Right lung (tissue), 10 donors: ENCODE measurements at places on chromosomes 5 and 9. TPM values are rescaled to one million over a fixed set of nuclear protein-coding genes. Genes with fewer than 3 reads are reported as not detected.

The WNT8A gene
- polyA plus RNA-seq = not detected

The CCL27 gene
- 0.57 TPM for polyA plus RNA-seq

The CLTB gene
- polyA plus RNA-seq = 45.7 TPM

The PRR7 gene
- 0.63 TPM for polyA plus RNA-seq

The NUTM2G gene
- polyA plus RNA-seq = 0.63 TPM

The MRPS30 gene
- 61.1 TPM for polyA plus RNA-seq

The BRD3 gene
- 31.8 TPM for polyA plus RNA-seq

The RNF145 gene
- 171 TPM for polyA plus RNA-seq

The SLC45A2 gene
- polyA plus RNA-seq = 0.28 TPM

The CKMT2 gene
- polyA plus RNA-seq = 7.2 TPM

The SLC4A9 gene
- polyA plus RNA-seq = 0.25 TPM

The TAF1L gene
- polyA plus RNA-seq = 0.09 TPM

The TAF11L2 gene
- polyA plus RNA-seq = not detected

- no peak for DNase-seq
Observed at GRCh38 chr5:95068289-95068910, 216.5 kb downstream of the MCTP1 start.

- no peak for DNase-seq
Observed at GRCh38 chr9:77876590-77876989, 155.0 kb downstream of the GNAQ start.

DNA sequence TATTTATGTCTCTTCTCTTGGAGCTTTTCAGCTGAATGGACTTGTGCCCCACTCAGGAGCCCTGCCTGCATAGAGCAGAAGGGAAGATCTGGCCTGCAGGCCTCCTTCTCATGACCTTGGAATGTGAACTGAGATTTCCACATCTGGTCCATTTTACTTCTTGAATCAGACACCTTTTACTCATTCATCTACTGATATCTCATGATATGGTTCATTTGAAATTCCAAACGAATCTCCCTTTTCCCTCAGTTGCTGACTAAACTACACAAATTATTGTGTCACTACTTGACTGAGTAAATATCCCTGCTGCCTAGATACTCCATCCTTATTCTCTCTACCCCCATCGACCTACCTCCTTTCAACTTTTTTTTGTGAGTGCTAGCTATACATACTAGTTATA, 138.7 kb downstream of the PLCXD3 start:
- no peak for DNase-seq

GRCh38 chr5:52065182-52065581, 681.9 kb downstream of the ISL1 start:
- no peak for DNase-seq

DNA sequence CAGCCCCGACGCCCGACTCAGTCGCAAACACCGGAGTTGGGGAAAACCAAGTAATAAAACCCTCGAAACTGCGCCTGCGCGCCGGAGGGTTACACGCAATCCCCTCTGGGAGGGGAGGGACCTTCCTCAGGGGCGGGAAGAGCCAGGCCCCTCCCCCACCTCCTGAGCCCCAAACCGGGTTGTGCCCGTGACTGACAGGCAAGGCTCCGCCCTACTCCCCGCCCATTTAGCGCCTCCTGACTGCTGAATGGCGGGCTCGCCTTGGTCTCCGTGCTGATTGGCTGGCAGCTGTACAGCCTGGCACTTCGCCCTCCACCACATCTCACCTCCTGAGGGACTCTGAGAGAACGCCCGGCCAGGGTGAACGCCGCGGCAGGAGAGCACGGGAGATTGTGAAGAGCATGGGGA, at the start of gene PRDM9:
TSS of gene PRDM9 (plus strand) at position 332 of the 408 bp plus-strand sequence. CDS start 1,425 bp downstream, outside the sequence.
- peak; percentile 57 for DNase-seq

DNA sequence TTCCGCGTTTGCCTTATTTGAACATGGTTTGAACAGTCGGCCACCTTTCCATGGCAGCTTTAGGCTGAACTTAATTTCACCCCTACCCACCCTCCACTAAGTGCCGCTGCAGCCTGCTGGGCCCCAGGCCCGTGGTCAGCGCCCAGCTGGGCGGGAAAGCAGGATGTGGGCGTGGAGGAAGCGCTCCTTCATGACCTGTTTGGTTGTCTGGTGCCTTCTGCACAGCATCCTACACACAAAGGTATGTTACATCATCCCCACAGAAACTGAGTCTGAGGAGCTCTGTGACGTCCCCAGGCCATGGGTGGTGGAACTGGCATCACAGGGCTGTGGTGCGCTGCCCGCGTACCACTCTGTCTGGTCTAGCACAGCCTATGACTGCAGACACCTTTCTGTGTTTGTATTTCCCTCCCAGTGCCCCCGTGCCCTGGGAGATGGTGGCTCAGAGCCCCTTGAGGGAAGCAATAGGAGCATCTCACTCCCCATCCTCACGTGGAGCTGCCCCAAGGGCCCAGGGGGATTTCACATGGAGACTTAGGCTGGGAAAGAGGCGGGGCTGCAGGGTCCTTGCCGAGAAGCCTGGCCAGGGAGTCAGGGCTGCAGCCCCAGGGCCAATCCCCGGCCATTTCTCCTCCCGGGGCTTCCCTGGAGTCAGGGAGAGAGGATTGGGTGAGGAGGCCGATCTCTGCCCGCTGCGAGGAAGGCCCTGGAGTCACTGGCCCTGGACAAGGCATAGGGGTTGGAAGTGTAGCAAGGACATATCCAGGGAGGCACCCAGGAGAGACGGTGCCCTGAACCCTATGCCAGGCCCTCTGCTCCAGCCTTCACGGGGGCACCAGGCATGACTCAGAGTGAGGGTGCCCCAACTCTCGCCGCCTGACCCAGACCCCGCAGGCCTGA, 37.5 kb upstream of the SUSD3 start:
- no peak for DNase-seq

DNA sequence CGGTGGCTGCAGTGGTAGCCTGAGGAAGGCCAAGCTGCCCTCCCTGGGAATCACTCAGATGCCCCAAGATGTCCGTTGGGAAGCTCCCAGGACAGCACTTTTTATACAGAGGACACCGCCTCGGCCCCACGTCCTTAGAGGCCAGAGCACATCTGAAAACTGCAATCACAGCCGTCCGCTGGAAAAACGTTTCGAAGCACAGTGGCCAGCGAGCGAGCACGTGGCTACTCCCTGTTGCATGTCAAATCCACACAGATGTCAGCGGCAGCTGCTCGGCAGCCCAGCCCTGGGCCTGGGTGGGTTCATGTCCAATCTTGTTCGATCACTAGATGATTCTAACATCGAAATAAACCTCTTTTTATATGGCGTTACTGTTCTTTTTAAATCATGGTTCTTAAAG, 8.9 kb downstream of the PPP1R26 start:
- no peak for DNase-seq

GRCh38 chr9:74721696-74722660, 165.7 kb downstream of the TRPM6 start:
- DNase-seq = no peak

DNA sequence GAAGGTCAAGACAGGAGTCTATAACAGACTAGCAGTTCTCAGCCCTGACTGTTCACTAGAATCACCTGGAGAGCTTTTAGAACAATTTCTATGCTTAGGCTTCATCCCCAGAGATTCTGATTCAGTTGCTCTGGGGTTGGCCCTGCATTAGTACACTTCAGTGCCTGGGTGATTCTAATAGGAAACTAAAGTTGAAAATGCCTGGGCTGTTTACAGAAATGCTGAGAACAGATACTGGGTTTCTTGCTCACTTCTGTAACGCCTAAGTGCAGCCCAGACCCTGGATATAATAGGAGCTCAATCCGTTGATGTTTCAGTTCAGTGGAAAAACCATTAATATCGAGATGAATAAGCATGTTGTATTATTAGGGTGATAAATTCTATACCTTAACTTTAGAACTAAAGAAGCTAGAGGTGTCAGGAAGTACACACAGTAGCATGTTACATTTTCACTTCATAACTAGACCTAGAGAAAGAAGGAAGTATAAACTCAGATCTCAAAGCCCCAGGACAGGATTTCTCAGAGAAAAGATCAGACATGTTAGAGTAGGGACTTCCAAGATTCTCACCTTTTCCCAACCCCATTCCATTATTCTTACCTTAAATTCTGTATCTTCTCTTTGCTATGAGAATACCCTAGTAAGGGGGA, 20.4 kb downstream of the HAVCR2 start:
- DNase-seq = no peak

DNA sequence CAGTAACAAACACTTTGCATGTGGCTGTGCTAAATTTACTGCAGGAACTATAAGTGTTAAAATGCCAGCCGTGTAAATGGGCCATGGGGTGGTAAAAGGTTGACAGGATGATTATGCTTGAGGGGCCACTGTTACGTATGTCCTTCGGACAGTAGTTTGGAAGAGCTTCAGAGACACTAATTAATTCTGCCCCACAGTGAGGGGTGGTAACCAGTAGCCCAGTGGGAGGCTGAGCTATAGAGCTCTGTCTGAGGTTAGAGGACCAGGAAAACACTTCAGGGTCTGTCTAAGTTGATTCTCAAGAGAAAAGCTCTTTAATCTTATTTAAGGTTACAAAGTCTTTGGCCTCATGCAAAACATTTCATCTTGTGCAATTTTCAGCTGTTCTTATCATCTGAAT, 176.6 kb downstream of the DMRTA1 start:
- no peak for DNase-seq

DNA sequence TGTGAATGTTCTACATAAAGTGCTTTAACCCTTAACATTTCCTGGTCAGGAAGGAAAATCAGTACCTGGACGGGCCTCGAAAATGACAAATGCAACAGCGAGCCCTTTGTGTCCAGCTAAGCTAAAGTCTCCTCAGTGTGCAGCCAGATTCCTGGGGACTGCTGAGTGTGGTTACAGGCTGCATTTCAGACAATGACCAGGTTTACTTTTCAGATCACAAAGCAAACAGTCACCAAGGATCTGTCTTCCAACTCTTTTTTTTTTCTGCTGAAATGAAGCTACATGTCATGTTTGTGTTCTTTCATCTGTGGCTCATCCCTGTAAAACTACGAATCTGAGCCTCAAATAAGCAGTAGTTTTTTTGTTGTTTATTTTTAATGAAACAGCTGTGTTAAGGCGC, 20.8 kb downstream of the SLC46A2 start:
- no peak for DNase-seq

DNA sequence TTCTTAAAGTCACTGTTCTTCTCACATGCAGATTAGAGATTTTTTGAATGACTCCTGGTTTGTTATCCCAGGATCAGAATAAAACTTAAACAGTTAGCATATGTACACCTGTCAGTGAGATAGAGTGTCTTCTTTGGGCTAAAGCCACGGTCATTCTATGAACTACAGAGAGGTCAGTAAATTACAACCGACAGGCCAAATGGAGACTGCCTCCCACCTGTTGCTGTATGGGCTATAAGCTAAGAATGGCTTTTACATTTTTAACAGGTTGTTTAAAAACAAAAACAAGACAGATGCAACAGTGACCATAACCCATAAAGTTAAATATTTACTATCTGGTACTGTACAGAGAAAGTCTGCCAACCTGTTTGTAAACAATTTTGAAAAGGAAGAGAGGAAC, 125.7 kb downstream of the ELAVL2 start:
- no peak for DNase-seq

DNA sequence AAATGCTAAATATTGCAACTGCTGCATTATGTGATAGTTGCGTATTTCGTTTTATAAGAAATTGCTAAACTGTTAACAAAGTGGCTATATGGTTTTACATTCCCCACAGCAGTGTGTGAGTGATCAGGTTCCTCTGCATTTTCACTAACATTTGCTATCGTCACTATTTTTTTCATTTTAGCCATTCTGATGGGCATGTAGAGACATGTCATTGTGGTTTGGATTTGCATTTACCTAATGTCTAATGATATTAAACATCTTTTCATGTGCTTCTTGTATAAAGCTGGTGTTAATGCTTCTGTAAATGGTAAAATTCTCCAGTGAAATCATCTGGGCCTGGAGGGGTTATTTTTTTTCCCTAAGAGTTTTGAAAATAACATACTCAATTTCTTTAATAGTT, 61.6 kb downstream of the ERCC6L2 start:
- DNase-seq = no peak

DNA sequence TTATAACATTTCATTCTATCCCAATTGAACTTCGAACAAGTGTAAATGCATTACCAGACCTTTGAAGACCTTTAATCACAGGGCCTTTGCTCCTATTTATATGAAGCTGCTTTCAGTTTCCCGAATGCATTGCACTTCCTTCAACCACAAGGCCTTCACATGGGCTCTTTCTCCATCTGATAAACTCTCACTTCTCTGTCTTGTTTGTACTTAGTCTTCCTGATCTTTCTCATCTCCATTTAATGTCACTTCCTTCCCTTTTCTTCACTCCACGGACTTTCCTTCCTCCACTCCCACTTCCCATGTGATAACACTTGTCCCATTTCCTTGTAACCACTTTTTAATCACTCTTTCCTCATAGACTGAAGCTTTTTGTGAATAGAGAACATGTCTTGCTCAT, 74.3 kb upstream of the TNC start:
- DNase-seq = no peak

DNA sequence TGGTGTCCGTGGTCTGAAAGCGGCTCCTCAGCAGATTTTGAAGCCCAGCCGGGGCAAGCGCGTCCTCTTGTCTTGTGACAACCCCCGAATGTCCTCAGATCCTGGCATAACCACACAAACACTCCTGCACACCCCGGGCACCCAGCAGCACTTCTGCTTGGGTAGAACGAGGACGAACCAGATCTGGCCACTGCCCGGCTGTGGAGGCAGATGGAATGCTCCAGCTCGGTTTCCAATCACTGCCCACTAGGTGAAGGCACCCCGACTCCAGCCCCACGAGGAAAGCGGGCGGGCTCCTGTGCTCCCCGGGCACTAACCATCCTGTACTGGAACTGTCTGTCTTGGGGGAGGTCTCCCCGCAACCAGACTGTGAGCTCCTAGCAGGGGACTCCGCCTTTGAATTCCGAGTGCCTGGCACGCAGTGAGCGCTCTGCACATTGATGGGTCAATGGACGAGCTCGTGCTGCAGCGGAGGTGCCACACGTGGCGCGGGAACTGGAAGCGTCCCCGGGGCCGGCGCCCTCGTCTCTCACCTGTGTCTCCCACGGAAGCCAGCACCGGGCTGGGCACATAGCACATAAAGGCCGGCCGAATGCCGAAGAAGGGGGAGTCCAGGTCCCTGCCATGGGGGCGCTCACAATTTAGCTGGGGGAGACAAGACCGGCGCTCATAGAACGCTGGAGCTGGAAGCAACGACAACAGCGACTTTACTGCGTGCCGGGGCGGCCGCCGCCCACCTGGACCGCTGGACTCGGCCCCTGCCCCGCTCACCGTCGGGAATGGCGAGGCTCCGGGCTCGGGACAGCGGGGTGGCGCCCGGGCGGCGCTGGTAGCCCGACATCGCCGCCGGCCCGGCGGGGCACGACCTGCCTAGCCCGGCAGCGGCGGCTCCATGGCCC, 608 bp downstream of the ENTR1 start:
- no peak for DNase-seq

- DNase-seq = no peak
Observed at GRCh38 chr9:130207241-130207992, 35.2 kb downstream of the NCS1 start.

GRCh38 chr5:124538191-124538590, 208.2 kb downstream of the ZNF608 start:
- DNase-seq = no peak

GRCh38 chr5:161299053-161299452, 247.5 kb downstream of the GABRB2 start:
- DNase-seq = no peak

DNA sequence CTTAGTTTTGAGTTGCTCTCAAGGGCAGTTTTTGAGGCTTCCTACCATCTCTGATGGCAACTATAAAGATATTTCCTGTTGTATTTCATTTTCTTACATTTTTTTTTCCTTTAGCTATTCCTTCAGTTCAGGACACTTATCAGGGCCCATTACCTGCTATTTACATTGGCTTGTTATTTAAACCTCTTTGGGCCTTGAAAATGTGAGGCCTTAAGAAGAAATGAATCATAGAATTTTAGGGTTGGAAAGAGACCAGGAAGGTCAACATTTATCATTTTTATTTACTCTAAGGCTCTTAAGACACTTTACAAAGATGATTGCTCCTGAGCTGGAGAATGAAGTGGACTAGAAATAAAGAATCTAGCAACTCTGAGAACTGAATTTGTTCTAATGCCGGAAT, 335.2 kb downstream of the DTWD2 start:
- no peak for DNase-seq
